ENCODE measurements at places on chromosomes 5 and 9.

GRCh38 chr5:141007791-141008190, 41.5 kb downstream of the PCDHAC2 start:
- no peak for DNase-seq

DNA sequence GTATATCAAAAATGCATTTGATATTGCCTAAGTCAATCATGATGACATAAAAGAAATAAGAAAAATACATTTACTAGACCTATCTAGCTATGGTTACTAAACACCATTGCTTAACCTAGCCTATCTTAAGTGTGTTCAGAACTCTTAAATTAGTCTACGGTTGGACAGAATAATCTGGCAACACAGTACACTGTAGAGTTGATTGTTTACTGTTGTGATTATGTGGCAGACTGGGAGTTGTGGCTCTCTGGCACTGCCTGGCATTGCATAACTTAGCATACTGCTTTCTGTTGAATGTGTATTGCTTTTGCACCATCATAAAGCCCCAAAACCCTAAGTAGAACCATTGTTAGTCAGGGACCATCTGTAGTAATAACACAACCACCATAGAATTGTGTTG, 21.2 kb upstream of the ZFAND5 start:
- DNase-seq, result no peak

DNA sequence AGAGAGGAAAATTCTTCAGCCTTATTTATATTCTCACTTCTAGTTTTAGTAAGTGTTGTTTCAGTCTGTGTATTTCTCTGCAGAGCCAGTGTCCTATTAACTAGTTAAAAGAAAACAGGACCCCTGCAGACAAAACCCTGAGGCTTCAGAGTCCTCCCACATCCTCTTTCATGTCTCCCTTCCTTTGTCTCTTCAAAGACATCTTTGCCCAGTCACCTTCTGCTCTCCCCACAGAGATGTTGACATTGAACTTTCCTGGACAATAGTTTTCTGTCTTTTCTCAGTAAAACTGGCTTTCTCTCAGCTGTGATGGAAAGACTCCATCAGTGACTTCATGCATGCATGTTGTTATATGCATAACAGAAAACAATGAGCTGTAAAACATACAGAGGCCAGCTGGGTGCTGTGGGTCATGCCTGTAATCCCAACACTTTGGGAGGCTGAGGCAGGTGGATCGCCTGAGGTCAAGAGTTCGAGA, 20.2 kb downstream of the GRAMD2B start:
- no peak for DNase-seq

GRCh38 chr5:121833617-121834016, 18.1 kb upstream of the FTMT start:
- DNase-seq, result no peak

- DNase-seq, result no peak
Observed at GRCh38 chr9:91412941-91413340, 10.7 kb downstream of the NFIL3 start.

GRCh38 chr5:78504704-78505677, 143.6 kb downstream of the LHFPL2 start:
- DNase-seq, result peak; percentile 50

- peak; percentile 68 for DNase-seq
Observed at GRCh38 chr5:125049721-125050702, 303.6 kb upstream of the ZNF608 start.

DNA sequence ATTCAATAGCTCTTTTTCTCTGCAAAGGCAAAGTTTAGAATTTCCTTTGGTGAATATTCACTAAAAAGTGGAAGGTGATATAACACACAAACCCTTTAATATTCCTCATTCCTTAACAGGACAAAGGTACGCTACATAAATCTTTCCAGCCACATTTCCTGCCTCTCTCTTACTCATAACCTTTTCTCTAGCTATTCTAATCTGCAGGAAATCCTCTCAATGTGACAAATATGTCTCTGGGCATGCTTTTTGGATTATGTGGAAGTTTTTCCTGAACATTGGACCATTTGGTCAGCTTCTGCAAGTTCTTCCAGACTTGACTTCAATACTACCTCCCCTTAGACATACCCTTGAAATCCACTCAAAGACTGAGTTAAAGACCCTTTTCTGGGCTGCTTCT, 186.3 kb upstream of the TUSC1 start:
- DNase-seq, result no peak

DNA sequence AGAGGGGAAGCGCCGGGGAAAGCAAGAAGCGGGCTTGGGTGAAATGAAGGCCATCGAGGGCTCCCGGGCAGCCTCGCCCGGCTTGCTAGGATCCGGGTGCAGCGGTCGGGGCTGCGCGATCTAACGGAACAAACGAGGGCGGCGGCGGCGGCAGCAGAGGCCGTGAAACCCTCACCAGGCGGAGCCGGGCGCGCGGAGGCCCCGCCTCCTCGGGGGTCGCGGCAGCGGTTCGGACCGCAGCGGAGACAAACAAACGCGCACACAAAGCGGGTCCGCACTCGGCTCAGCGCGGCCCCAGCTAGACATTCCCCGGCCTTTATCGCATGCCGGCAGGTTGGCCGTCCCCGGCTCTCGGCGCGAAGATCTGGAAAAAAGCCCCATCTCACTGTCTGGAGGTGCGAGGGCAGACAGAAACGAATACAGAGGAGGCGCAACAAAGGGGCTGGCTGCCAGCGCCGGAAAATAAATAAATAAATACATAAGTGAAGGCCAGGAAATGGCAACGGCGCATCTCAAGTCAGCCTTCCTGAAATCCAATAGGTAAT, 10.5 kb upstream of the TRIM36 start:
- no peak for DNase-seq

DNA sequence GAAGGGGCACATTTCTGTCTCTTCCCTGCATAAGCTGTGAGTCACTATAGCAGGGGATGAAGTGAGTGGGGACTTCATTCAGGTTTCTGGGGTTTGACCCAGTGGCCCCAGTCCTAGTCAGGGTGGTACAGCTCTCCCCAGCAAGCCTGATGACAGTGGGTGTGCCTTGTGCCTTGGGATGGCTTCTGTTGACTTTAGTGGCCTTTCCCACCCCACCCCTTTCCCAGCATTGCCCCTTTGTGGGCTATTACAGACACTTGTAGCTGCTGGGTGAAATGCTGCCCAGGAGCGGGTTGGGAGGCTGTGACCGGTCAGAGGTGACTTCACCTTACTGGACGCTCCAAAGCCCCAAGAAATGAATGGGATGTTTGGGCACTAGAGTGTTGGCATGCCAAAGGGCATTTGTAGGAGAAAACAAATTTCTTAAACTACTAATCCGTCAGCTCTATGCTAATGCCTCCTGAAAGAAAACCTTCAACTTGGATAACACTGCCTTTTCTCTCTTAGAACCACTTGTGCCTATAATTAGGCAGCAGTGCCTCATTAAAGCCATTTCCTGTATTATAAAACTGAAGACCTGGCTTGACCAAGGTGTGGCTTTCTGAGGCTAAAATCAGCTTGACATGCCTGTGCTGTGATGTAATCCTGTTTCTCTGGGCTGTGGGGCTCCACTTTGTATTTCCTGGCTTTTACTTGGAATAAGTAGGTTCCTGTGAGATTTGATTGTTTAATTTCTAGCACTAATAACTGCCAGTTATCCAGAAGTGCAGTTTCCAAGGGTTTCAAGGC, 119.0 kb upstream of the SLC25A48 start:
- no peak for DNase-seq

- DNase-seq, result no peak
Observed at GRCh38 chr5:174573221-174573994, 151.0 kb upstream of the MSX2 start.

GRCh38 chr5:135318924-135319323, 80.1 kb downstream of the MACROH2A1 start:
- DNase-seq, result no peak

DNA sequence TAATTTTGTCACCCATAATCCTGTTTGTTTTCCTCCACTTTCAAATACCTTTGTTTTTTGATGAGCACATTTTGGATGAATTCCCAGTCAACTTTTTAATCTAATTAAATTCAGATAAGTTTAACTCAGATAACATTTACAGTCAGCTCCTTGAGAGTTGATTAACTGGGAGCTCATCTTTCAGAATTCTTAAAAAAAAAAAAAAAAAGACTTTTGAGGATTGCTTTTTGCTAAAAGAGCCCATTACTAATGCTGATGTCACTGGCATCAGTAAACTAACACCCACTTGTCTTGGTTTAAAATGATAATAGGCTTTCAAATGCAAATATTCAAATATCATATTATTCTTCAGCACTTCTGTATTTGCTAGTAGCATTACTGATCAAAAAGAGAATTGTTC, 47.1 kb upstream of the NFIB start:
- DNase-seq, result no peak
